Spleen (tissue), 13 donors: ENCODE measurements at places on chromosomes 13 and 19. TPM values are rescaled to one million over a fixed set of nuclear protein-coding genes. Genes with fewer than 3 reads are reported as not detected.

GRCh38 chr13:90416519-90416918, 931.0 kb upstream of the MIR17HG start:
- DNase-seq = no peak

DNA sequence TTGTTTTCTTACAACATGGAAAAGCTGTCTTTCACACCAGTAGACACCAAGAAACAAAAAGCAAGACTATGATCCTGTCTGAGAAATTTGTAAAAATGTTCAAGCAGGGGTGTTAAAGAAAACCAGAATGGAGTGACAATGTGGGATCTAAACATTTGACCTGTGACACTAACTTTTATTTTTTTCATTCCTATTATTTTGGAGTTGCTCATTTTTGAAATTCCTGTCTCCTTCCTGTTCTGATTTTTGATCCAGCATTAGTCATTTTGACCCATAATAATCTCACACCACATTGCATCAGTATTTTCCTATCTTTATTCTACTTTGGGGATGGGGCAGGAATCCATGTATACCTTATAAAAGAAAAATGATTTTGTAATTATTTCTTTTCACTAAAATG, 164.2 kb downstream of the DLEU7 start:
- no peak for DNase-seq

DNA sequence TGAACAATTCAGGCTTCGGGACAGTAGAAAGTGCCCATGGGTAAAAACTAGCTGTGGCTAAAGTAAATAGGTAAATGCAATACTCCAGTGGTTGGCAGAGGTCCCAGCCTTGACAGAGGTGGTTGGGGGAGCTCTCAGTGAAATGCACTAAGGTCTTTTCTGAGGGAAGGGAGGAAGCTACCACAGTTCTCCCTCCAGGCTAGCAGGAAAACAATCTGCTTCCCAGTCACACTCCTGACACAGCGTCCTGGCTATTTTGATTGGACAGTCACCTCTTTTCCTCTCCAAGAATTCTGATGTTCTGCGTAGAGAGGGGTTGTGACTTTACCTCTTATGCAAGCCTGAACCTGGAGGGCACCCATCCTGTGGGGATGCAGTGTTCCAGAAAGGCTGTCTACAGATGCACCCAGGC, 128.7 kb downstream of the CYSLTR2 start:
- DNase-seq = no peak

The COL4A1 gene
- total RNA-seq = 959 TPM
